ENCODE measurements at places on chromosomes 16 and 17. TPM values are rescaled to one million over a fixed set of nuclear protein-coding genes. Genes with fewer than 3 reads are reported as not detected.

The NAGS gene
- 1.5 TPM for total RNA-seq

The KRTAP3-1 gene
- total RNA-seq: not detected

The CLEC19A gene
- not detected for total RNA-seq

The ADAM11 gene
- 0.14 TPM for total RNA-seq

The ATMIN gene
- 27.5 TPM for total RNA-seq

The HAGH gene
- 219 TPM for total RNA-seq

The MAP2K6 gene
- total RNA-seq: 6.3 TPM

The CSH1 gene
- not detected for total RNA-seq

The TBC1D3C gene
- not detected for total RNA-seq

The CCL23 gene
- not detected for total RNA-seq

The KRTAP4-6 gene
- not detected for total RNA-seq

The TBL3 gene
- 128 TPM for total RNA-seq

The PDIA2 gene
- 0.74 TPM for total RNA-seq

The STAT3 gene
- total RNA-seq: 21.0 TPM

The GLP2R gene
- 1.5 TPM for total RNA-seq

The NXPH3 gene
- 0.27 TPM for total RNA-seq

The UBTF gene
- 68.7 TPM for total RNA-seq

The KRT24 gene
- total RNA-seq: not detected

The BAIAP2 gene
- 30.1 TPM for total RNA-seq

The CDH1 gene
- not detected for total RNA-seq

The KRTAP4-4 gene
- not detected for total RNA-seq

The OR3A3 gene
- total RNA-seq: not detected

The OR2C1 gene
- not detected for total RNA-seq

The SLC6A4 gene
- not detected for total RNA-seq

The HID1 gene
- total RNA-seq: not detected

The NUBP1 gene
- 57.7 TPM for total RNA-seq

The CPHXL2 gene
- not detected for total RNA-seq

The LITAFD gene
- not detected for total RNA-seq

The MFAP4 gene
- total RNA-seq: not detected

The MYH1 gene
- not detected for total RNA-seq

The RMI2 gene
- 63.8 TPM for total RNA-seq

The FBXW10B gene
- 5.7 TPM for total RNA-seq

The ACSM2A gene
- not detected for total RNA-seq

The ACTG1 gene
- total RNA-seq: 3,770 TPM

The RAMP2 gene
- not detected for total RNA-seq

The TEKT5 gene
- total RNA-seq: not detected

The IFI35 gene
- 42.9 TPM for total RNA-seq

The MYH8 gene
- not detected for total RNA-seq

The EPN3 gene
- total RNA-seq: 0.32 TPM

The TLCD3B gene
- 3.4 TPM for total RNA-seq

The KRTAP4-9 gene
- total RNA-seq: not detected

The OR4D1 gene
- total RNA-seq: not detected

The MARVELD3 gene
- total RNA-seq: not detected

The RND2 gene
- not detected for total RNA-seq

The CCL4 gene
- total RNA-seq: not detected

The ELMO3 gene
- total RNA-seq: 1.5 TPM

The PPP1R27 gene
- not detected for total RNA-seq

The GAST gene
- not detected for total RNA-seq

The PDILT gene
- not detected for total RNA-seq

The PRSS27 gene
- total RNA-seq: 1.1 TPM
